B cell (primary cell): ENCODE measurements at places on chromosomes 6 and 20.

DNA sequence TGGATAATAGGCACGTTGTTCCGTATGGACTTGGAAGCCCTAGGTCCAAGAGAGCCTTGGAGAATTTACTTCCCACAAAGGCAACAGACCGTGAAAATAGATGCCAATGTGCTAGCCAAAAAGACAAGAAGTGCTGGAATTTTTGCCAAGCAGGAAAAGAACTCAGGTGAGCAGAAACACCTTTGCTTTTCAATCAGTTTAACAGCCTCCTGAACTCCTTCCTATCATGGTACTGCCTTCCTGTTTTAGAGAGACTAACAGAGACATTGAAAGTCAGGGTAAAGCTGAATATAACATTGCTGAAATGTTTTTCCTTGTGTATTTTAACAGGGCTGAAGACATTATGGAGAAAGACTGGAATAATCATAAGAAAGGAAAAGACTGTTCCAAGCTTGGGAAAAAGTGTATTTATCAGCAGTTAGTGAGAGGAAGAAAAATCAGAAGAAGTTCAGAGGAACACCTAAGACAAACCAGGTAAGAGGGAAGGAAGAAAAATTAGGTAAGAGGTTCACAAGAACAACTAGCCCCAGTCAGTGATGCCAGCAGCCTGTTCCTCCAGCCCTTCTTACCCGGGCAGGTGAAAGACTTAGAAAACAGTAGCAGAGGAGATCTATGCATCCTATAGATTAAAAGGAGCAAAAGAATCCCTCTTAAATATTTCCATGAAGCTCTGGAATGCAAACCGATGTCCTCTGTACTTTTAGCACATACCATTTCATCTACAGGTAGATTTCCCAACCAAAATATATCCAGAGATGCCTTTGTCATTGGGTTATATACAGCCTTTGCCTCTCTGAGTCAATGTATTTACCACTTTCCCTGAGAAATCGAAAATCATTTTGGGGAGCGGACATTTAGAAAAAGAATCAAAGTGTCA lies 4.0 kb downstream of the EDN1 start:
- no peaks in the 10 kb centered on the region for H3K36me3 ChIP-seq
- peaks cover 14% of the 10 kb centered on the region for H3K4me1 ChIP-seq
- no peak for DNase-seq

DNA sequence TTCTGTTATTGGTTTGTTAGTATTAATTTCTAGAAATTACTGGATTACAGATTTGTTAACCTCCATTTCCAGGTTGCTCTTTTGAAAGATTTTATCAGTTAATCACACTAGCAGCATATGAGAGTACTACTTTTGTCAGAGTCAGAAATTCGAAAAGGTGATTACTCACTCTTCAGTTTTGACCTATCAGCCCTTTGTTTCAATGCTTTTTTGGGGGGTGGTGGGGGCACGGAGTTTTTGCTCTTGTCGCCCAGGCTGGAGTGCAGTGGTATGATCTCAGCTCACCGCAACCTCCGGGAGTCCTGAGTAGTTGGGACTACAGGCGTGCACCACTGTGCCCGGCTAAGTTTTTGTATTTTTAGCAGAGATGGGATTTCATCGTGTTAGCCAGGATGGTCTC lies 149.2 kb downstream of the JARID2 start:
- no peaks in the 10 kb centered on the region for H3K27me3 ChIP-seq
- H3K36me3 ChIP-seq: peaks cover 1% of the 10 kb centered on the region
- H3K4me3 ChIP-seq: no peak overlapping the region
- no peak for DNase-seq
- peaks cover 40% of the 10 kb centered on the region for H3K4me1 ChIP-seq
- H3K27ac ChIP-seq: no peak overlapping the region

GRCh38 chr6:154569156-154569862 lies 58.8 kb upstream of the CNKSR3 start:
- DNase-seq: no peak
- H3K4me3 ChIP-seq: no peak overlapping the region
- H3K27me3 ChIP-seq: no peaks in the 10 kb centered on the region
- no peaks in the 10 kb centered on the region for H3K4me1 ChIP-seq
- H3K36me3 ChIP-seq: no peaks in the 10 kb centered on the region

GRCh38 chr20:11867291-11867919 lies 50.3 kb upstream of the BTBD3 start:
- H3K36me3 ChIP-seq: no peaks in the 10 kb centered on the region
- no peaks in the 10 kb centered on the region for H3K27me3 ChIP-seq
- H3K4me3 ChIP-seq: no peak overlapping the region
- no peak overlapping the region for H3K27ac ChIP-seq
- no peak for DNase-seq

- no peaks in the 10 kb centered on the region for H3K36me3 ChIP-seq
- H3K27ac ChIP-seq: no peak overlapping the region
- no peaks in the 10 kb centered on the region for H3K4me1 ChIP-seq
- no peaks in the 10 kb centered on the region for H3K27me3 ChIP-seq
- no peak overlapping the region for H3K4me3 ChIP-seq
Observed at GRCh38 chr6:1535295-1535694, 74.4 kb upstream of the FOXC1 start.

DNA sequence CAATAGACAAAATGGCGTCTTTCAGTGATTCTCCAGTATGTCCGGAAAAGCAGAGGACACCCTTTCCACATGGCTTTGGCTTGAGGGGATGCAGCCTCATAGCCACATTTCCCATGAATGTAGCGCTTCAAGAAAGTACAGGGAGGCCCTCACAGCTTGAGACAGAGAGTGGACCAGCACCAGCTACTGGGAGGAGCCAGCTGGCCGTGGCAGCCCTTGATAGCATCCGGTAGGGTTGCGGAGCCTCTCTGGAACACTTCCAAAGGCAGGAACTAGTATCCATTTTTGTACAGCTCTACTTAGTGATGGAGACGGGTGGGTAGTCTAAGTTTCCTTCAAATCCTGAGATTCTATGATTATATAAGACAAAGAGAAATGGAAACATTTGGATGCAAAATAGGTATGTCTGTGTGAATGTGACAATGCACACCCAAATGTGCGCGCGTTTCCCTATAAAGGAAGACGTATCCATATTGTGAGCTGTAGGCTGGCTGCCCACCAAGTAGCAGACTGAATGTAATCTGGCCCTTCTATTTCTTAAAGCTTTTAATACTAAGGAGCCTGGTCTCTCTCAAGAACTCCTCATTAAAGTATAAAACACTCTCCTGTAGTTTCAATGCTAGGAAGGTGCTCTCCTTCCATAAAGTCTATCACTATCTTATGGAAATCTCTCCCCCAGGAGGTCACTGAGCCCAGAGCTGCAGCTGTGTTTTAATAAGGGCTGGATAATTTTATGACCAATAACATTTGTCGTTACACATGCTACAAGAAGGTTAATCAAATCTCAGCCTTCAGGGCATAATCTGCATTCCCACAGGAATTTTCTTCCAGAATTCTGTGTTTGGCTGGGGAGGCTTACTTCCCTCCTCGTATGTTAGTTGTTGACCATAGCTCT lies 74.0 kb downstream of the SOBP start:
- H3K27ac ChIP-seq: no peak overlapping the region
- no peaks in the 10 kb centered on the region for H3K36me3 ChIP-seq
- H3K4me1 ChIP-seq: no peaks in the 10 kb centered on the region
- H3K27me3 ChIP-seq: no peaks in the 10 kb centered on the region

- no peak overlapping the region for H3K4me3 ChIP-seq
- H3K27ac ChIP-seq: no peak overlapping the region
- H3K36me3 ChIP-seq: no peaks in the 10 kb centered on the region
Observed at GRCh38 chr6:156434795-156435190, 342.4 kb upstream of the ARID1B start.

DNA sequence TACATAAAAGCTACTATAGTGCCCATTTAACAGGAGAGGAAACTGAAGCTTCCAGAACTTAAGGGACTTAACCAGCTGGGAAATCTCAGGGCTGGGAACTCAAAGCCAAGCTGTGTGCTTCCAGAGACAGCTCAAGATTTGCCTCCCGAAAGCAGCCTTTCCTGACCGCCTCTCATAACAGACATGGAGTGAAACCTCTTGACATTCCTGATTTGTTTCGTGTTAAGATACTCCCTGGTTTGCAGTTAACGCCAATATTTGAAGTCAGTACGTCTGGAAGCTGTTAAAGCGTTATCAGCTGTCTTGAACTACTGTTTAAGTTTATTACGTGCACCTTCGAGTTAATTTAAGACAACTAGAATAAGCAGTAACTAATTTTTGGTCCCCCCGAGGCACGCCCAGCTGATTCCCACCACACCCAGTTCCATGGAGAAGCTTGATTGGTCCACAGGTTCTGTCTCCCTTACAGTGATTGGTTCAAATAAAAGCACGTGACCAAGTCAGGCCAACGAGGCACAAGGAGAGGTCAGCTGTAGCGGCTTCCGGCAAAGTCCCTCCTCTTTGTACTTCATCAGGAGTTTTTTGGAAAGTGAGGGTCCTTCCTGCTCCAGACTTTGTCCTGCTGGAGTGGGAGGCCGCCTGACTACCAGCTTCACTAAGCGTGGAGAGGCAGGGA lies 8.9 kb upstream of the TCP11 start:
- no peaks in the 10 kb centered on the region for H3K36me3 ChIP-seq
- H3K27ac ChIP-seq: no peak overlapping the region
- no peaks in the 10 kb centered on the region for H3K4me1 ChIP-seq
- no peaks in the 10 kb centered on the region for H3K27me3 ChIP-seq
- DNase-seq: no peak

- H3K36me3 ChIP-seq: no peaks in the 10 kb centered on the region
- H3K27me3 ChIP-seq: peaks cover 19% of the 10 kb centered on the region
- no peak overlapping the region for H3K27ac ChIP-seq
Observed at GRCh38 chr20:1946762-1947534, 46.9 kb downstream of the PDYN start.

DNA sequence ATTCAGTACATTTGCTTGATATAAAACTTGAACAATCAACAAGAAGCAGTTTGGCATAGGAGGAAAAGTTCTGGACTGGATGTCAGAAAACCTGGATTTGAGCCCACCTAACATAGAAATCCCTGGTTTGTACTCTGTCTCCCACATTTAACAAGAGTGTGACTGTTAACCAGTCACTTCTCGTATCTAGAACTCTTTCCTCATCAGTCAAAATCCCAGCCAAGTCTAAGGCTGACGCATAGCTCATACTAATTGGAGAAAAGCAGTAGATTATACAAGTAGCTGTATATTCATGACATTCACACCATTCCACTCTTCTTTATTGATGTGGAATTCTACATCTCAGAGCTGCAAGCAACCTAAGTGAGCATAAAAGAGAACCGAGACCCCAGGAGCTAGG lies 222.7 kb downstream of the PHACTR1 start:
- no peak overlapping the region for H3K27ac ChIP-seq
- no peak overlapping the region for H3K4me3 ChIP-seq
- no peaks in the 10 kb centered on the region for H3K4me1 ChIP-seq
- no peaks in the 10 kb centered on the region for H3K27me3 ChIP-seq
- no peaks in the 10 kb centered on the region for H3K36me3 ChIP-seq

DNA sequence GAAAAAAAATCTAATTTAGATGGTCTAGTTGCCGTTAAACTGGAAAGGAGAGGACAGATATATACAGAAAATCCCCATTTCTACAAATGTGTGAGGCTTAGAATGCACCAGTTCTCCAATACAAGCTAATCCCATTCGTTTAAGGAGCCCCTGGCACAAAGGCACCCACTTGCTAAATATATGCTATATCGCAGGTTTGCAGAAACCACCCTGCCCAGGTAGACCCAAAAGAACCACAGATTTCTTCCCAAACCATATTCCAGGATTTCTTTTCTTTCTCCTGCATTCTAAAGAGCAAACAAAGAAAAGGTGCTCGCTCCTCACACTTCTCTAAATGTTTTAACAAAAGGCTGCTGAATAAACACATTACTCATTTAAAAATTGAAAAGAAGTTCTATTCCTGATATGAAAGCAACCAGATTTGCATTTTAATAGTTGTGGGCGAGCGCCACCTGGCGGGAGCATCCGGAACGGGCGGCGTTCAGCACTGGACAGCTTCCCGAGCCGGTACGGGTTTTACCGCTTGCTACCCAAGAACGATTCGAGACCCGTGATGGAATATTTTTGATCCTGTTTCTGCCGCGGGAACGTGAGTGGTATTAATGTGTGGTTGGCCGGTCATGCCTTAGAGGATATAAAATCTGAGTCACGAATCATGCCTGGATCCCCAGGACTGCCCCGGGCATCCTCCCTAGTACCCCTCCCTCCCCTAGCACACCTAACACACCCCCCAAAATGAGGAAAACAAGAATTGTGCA lies 2.1 kb downstream of the PTPRT start:
- H3K4me1 ChIP-seq: peaks cover 3% of the 10 kb centered on the region
- no peak overlapping the region for H3K4me3 ChIP-seq
- no peaks in the 10 kb centered on the region for H3K36me3 ChIP-seq
- H3K27ac ChIP-seq: no peak overlapping the region
